Panc1 (cell line): ENCODE measurements at places on chromosomes 12 and 14. TPM values are rescaled to one million over a fixed set of nuclear protein-coding genes. Genes with fewer than 3 reads are reported as not detected.

DNA sequence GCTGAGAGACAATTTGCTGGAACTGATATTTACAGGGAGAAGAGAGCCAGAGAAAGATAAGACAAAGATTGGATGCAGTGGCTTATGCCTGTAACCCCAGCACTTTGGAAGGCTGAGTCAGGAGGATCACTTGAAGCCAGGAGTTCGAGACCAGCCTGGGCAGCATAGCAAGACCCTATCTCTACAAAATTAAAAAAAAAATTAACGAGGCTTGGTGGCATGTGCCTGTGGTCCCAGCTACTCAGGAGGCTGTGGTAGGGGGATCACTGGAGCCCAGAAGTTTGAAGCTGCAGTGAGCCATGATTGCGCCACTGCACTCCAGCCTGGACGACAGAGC, 2.9 kb upstream of the P2RX7 start:
- no peak overlapping the region for H3K4me3 ChIP-seq
- H3K27ac ChIP-seq = no peak overlapping the region
- H3K4me1 ChIP-seq = no peaks in the 10 kb centered on the region
- no peaks in the 10 kb centered on the region for H3K36me3 ChIP-seq
- H3K27me3 ChIP-seq = no peaks in the 10 kb centered on the region
- no peak for DNase-seq

- DNase-seq = peak; percentile 78
- H3K4me1 ChIP-seq = no peaks in the 10 kb centered on the region
- no peaks in the 10 kb centered on the region for H3K36me3 ChIP-seq
These were observed 366.7 kb downstream of the BTG1 start for GRCh38 chr12:91778938-91779400.

DNA sequence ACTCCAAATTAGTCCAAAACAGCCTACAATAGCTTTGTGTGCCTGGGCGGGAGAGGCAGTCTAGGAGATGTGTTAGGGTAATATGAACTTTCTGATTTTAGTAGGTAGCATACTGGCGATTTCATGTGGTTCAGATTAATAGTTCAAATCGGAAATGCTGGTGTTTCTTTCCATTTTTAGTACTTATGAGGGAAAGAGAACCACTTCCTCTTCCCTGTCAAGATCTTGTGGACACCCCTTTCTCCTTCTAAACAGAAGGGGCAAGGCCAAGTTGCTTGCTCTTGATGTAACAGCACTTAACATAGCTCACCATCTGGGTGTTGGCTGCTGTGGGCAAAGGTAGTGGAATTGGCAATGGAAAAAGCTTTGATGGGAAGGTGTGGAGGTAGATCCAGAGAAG, 32.2 kb upstream of the IGF1 start:
- no peaks in the 10 kb centered on the region for H3K4me1 ChIP-seq
- H3K36me3 ChIP-seq = no peaks in the 10 kb centered on the region
- DNase-seq = no peak
- no peak overlapping the region for H3K27ac ChIP-seq

DNA sequence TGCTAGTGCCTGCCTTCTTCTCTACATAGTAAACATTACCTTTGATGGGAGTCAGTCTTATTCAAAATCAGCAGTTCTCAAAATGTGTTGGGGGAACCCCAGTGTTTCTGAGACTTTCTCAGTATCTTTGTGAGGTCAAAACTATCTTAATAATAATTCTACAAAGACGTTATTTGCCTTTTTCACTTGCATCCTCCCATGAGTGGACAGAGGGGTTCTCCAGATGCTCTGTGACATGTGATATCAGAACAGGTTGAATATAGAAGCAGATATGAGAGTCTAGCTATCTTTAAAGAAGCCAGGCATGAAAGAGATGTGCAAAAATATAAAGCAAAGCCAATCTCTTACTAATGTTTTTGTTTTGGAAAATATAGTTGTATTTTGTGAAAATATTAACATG, 144.7 kb downstream of the KTN1 start:
- H3K4me1 ChIP-seq = no peaks in the 10 kb centered on the region
- no peaks in the 10 kb centered on the region for H3K27me3 ChIP-seq
- no peak overlapping the region for H3K4me3 ChIP-seq
- no peak overlapping the region for H3K27ac ChIP-seq

DNA sequence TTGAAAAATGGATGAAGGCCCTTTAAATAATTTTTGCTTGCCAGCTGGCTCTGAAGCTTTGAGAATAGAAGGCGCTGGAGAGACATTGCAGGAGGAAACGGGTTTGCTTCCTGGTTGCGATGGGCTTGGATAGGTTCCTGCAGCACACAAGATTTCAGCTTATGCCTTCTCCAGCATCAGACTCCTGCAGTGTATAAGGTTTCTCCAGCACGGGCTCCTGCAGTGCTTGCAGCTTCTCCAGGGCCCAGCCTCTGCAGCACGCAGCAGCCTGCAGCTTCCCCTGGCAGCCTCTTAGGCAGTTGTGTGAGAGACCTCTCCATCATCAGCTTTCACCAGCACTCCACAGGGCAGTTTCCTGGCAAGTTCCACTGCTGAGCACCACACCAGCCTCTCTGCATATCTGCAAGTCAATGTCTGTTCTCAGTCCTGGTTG, 78.7 kb upstream of the ZDHHC17 start:
- H3K36me3 ChIP-seq = no peaks in the 10 kb centered on the region
- no peaks in the 10 kb centered on the region for H3K27me3 ChIP-seq
- no peak overlapping the region for H3K27ac ChIP-seq
- H3K4me3 ChIP-seq = no peak overlapping the region
- no peak for DNase-seq

- peaks cover 2% of the 10 kb centered on the region; the same call in 1 of the 2 replicates for H3K36me3 ChIP-seq
- H3K27me3 ChIP-seq = no peaks in the 10 kb centered on the region
- no peak overlapping the region for H3K4me3 ChIP-seq
- H3K27ac ChIP-seq = no peak overlapping the region
- no peaks in the 10 kb centered on the region for H3K4me1 ChIP-seq
These were observed 54.0 kb downstream of the GPATCH2L start for GRCh38 chr14:76205708-76206107.

The TAS2R50 gene
- total RNA-seq = 0.18 TPM

The IFT43 gene
- total RNA-seq = 20.0 TPM

The MARCHF9 gene
- total RNA-seq = 2.3 TPM

The PGF gene
- total RNA-seq = 7.3 TPM
